ENCODE measurements at places on chromosomes 11 and 22.

DNA sequence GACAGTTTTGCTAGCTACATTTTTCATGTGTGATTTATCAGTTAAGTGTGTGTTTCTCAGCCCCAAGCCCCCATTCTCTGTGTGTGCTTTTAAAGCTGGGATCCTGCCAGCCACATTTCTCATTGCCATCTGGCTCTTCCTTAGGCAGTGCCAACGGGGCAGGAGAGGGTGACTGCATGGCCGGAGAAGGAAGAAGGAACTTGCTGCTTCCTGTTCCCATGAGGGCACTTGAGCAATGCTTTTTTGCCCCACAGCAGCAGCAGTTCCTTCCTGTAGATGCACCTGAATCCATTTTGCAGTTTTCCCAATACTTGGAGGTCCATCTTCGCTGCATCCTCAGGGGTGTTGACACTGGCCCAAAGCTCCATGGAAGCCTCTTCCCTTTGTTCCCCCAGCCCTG, 37.5 kb downstream of the TNRC6B start:
- DNase-seq, result no peak

DNA sequence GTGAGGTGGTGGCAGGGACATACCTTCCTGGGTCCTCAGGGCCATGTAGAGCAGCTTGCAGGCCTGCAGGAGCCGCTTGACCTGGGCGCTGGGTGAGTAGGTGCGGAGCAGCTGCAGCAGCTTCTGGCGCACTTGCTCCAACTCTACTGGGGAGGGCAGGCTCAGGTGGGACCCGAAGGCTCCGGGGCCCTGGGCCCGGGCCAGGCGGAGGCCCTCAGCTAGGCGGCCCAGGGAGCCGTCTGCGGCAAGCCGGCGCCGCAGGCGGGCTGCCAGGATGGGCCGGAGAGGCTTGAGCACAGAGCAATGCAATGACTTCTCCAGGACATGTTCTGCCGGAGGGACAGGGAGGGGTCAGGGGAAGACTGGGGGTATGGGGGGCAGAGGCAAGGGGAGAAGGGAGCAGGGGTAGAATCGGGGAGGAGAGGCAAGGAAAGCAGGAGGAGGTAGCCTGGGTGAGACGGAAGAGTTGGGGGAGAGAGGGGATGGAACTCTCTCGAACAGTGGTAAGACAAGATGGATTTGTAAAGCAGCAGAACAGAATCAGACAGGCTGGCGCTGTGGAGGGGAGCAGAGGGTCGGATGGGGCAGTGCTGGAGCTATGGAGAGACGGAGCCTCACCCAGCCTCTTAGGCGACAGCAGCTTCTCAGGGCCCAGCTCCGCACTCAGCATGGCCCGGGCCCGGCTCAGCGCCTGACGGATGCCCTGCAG, 2.2 kb downstream of the RIN1 start:
- no peak for DNase-seq

DNA sequence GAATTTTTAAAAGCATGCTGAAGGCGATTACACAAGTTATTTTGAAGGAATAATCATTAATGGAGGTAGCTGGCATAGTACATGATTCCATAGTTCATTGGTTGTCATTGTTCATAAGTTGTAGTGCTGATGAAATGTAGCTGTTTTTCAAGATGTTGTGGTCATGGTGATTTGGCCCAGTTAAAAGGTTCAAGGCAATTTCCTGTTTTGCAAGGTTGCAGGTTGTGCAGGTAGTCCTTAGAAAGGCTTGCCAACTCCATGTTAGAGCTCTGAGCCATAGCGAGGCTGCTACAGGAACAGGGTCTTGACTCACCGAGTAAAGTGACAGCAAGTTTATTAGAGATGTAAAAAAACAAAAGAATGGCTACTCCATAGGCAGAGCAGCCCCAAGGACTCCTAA, 95.8 kb upstream of the CHORDC1 start:
- no peak for DNase-seq

DNA sequence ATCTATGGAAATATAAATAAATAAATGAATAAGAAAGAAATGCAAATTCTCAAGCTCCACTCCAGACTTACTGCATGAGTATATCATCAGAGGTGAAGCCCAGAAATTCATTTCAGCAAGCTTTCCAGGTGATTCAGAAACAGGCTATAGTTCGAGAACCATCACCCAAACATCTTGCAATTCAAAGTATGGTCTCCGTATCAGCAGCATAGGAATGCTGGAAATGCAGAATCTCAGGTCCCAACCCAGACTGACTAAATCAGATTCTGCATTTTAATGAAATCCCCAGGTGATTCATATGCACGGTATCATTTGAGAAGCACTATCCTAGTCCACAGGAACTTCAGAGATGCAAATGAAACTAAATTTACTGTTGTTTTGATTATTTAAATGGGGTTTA, 95.3 kb downstream of the SERGEF start:
- DNase-seq, result no peak

DNA sequence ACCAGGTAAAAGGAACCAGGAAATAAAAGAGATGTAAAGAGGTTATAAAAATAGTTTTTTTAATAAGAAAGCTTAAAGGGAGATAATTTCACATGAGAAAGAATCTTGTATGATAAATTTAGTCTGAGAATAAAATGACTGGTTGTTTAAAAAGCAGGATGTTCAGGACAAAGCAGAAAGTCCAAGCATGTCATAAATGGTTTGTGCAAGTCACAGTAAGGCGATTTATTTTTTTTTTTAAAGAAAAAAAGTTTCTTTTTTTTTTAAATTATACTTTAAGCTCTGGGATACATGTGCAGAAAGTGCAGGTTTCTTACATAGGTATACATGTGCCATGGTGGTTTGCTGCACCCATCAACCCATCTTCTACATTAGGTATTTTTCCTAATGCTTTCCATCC, 30.8 kb downstream of the GLYATL2 start:
- DNase-seq, result no peak

GRCh38 chr22:35033635-35034296, 32.2 kb upstream of the ISX start:
- DNase-seq, result no peak

- no peak for DNase-seq
These were observed 46.6 kb downstream of the CHRDL2 start for GRCh38 chr11:74684661-74685060.

GRCh38 chr11:111635706-111636045, 33.4 kb downstream of the SIK2 start:
- peak; percentile 90 for DNase-seq

GRCh38 chr11:6703247-6704063, 20.3 kb upstream of the MRPL17 start:
- DNase-seq, result peak; percentile 74

- DNase-seq, result no peak
These were observed 7.1 kb upstream of the MYBPC3 start for GRCh38 chr11:47359586-47359985.

GRCh38 chr22:44394246-44395117, 81.7 kb upstream of the SHISAL1 start:
- no peak for DNase-seq

- DNase-seq, result peak; percentile 60
These were observed 49.6 kb downstream of the KIF18A start for GRCh38 chr11:28058333-28058732.

DNA sequence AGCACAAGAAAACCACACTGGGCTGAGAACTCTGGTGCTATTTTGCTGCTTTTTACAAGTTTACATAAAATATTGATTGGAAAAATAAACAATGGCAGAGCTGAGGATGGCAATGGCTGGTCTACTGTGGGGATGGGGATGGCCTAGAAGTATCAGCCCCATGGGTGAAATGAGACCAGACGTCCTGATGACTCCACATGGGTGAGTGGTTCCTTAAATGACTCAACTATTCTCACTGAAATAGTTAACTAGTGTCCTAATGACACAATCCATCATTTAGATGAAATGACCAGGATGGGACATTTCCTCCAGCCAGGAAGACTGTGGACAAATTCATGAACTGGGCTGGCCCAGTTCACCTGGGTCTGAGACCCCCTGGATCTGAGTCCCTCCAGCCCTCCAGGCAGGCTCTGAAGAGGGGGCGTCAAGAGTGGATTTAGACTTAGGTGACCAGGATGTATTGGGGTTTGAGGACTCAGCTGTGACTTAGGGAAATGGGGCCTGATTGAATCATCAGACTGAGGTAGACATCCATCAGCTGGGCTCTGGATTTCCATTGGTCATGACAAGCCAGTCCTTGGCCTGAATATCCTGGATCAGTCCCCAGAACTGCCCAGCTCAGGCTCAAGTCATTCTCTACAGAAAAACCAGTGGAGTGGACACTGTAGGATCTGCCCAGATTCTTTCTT, 98.2 kb upstream of the IGLL5 start:
- DNase-seq, result no peak

DNA sequence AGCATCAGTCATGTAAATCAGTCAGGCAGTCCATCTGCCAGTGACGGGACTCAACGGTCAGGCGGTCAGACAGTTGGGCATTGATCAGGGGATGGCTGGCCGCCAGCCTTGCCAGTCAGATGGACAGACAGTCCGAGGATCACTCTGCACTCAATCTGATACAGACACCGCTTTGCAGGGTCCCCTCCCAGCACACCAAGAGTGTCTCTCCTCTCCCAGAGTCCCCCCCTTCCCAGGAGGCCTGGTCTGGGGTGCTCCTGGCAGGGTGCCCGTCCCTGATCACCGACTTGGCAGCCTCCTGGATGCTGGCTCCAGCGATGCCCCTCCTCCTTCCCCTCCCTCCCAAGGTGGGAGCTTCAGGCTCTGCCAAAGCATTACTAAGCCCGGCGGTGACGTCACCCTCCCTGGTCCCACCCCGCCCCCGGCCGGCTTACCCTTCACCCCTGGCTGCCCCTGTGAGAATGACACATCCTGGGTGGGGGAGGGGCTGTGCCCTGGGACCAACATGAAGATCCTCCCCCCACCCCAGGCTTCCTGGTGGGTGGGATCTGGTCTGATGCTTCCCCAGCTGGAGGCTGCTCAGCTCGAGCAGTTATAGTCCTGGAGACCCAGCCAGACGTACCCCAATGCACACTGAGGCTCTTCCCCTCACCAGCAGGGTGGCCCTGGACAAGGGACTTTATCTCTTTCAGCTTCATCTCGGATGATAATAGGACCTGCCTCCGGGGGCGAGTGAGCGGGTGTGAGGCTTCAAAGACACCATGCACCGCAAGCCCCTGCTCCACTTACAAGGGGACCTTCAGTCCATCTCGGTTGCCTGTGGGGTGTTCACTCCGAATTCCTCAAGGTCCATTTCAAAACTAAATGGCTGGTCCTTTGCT, 69.2 kb downstream of the CD82 start:
- peak; percentile 55 for DNase-seq

DNA sequence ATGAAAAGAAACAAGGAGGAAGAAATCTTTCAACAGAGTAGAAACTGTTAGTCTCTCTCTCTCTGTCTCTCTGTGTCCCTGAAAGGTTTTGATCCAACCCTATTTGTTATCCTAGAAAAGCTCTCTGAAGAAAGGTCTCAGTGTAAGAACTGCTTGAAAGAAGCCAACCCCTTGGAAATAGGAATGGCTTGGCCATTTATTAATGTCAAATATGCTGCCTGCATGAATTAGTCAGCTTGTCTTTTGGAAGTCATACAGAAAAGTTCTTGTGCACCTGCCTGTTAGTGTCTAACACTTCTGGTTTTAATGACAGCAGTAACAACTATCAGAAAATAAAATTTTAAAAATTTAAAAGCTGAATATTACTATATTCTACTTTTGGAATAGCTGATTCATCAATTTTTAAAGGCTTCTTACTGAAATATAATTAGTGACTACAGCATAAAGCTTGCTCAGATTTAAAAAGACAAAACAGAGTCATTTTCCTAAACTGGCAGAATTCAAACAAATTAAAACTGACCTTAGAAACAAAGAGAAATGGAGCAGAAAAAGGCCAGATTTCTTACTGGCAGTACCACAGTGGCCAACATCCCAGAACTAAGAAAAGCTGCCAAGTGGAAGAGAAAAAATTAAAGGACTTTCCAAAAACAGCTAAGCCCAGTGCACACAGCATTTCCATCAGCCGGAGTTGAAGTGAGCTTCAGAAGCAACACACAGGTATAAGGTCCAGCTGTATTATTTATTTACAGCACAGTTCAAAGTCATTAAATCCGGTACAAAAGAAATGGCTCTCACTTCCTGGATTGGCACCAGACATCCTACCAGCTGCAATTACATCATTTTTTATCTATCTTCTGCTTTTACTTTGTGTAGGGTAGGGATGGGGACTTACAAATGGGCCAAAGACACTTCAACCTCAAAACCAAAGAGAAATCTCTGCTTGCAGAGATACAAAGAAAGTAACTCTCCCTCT, 76.3 kb downstream of the PRCP start:
- no peak for DNase-seq

DNA sequence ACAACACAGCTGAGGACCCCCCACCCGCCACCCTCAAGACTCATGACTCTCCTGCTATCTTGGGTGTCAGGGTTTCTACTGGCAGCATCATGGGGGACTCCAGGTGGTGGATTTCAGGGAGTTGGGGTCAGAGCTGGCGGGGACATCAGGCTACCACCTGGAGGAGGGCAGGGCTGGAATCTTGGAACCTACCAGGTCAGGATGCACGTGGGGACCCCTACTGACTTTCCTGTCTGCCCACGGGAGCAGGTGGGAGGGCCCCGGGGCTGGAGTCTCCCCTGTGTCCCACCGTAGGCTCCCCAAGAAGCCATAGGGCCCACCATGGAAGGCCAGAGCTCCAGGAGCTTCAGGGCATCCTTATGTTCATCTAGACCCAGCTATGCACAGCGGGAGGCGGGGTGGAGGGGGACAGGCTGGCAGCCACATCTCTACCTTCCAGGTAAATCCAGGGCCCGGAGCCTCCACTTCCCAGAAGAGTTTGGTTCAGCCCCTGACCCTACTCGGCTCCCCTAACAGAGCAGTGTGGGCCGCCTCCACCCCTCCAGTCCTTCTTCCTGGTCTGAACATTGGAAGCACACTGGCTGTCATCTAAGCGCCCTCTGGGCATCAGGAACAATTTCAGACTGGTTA, 10.0 kb downstream of the SLC37A2 start:
- no peak for DNase-seq

DNA sequence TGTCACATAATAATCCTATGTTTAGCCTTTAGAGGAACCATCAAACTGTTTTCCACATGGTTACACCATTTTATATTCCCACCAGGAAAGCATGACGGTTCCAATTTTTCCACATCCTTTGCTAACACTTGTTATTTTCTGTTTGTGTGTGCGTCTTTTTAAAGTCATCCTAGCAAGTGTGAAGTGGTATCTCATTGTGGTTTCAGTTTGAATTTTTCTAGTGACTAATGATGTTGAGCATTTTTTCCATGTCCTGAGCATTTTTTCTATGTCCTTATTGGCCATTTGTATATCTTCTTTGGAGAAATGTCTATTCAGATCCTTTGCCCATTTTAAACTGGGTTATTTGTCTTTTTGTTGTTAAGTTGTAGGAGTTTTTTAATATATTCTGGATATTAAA, 53.7 kb upstream of the DEPDC7 start:
- DNase-seq, result peak; percentile 63

DNA sequence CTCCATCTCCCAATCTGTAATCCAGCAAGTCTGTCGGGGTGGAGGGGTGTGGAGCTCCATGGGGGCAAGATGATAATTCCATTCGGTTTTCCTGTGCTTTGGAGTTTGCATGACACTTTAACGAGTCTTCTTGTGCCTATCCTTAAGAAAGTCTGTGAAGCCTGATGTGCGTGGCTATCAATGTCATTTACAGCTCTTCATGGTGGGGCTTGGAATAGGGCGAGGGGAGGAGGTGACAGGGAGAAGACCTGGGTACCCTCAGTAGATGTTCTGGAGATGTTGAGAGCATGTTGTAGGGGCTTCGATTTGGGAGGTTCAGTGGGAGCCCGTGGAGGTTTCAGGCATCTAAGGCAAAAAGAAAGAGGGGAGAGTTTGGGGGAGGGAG, 579 bp upstream of the PHLDB1 start:
- no peak for DNase-seq

GRCh38 chr22:37672206-37672919, 3.1 kb upstream of the LGALS1 start:
- DNase-seq, result no peak

GRCh38 chr22:40502919-40503318, 132.5 kb downstream of the SGSM3 start:
- no peak for DNase-seq

GRCh38 chr11:17159441-17159840, 48.3 kb downstream of the PIK3C2A start:
- no peak for DNase-seq

Data from choroid plexus epithelial cell (primary cell).